ENCODE measurements at places on chromosomes 12 and 14.
A peak's percentile ranks its signal among the peaks of the same experiment; 100 is the strongest.

DNA sequence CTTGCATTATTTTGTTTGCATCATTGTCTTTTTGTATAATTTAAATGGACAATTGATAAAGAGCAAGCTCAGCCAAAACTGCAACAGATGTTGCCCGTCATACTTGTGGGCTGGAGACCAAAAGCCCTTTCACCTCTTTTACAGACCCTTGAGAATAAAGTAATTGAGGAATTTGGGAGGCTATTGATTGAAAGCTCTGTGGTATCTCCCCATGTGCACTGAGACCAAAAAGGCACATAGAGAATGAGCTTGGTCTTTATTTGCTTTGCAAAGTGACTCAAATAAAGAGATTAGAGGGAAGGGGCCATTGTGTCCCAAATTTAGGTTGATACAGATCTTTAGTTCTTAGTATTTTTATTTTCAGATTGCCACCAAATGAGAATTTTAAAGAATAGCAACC is 617.6 kb downstream of the TRHDE start:
- DNase-seq = no peak

- DNase-seq = no peak
Observed at GRCh38 chr14:53147893-53148292, 5.2 kb downstream of the DDHD1 start.

- no peak for DNase-seq
Observed at GRCh38 chr14:26995301-26995700, 397.5 kb upstream of the NOVA1 start.

DNA sequence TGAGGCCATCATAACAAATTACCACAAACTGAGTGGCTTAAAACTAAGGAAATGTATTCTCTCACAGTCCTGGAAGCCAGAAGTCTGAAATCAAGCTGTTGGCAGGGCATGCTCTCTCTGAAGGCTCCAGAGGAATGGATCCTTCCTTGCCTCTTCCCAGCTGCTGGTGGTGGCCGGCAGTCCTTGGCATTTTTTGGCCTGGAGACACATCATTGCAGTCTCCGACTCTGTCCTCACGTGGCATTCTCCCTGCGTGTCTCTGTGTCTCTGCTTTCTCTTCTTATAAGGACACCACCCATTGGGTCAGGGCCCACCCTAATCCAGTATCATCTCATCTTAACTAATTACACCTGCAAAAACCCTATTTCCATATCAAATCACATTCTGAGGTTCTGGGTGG is 206.1 kb downstream of the SLC41A2 start:
- no peak for DNase-seq

DNA sequence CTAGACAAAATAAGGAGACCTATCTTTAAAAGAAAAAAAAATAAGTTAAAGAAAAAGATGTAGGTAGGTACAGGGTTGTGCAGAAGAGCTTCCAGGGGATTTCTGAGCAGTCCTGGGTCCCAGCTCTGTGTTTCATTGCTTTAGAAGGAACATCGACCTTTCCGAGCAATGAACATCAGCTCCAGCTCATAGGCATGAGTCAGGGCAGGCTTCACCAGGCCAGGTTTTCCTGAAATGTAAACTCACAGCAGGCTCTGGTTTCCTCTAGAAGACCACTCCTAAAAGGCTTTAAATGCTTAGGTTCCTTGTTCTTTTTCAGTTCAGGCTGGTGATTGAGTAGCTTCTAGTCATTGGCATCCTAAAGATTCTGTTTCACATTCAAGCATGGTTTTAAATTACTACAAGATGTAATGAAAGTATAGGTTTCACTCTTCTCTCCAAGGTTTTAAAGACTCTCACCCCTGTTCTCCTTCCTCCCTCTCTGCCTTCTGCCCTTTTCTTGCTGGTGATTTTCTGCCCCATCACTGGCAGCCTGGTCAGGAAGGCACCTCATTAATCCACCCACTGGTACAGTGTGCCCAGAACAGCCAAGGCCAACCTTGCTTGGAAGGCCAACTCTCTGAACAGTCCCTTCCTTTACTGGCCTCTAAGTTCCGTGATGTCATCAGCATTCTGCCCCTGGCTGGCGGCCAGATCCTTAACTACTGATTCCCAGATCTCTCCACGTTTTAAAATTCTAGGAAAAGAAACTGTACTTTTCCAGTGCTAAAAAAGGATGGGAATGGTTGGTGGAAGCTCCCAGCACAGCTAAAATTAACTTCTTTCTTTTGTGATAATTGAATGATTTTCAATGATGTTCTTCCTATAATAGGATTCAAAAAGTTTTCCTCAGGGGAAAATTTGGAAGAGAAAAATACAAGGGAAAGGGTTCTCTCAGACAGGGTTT is 109.4 kb upstream of the HIF1A start:
- DNase-seq = no peak

- DNase-seq = no peak
Observed at GRCh38 chr14:52783206-52783605, 8.2 kb downstream of the GNPNAT1 start.

DNA sequence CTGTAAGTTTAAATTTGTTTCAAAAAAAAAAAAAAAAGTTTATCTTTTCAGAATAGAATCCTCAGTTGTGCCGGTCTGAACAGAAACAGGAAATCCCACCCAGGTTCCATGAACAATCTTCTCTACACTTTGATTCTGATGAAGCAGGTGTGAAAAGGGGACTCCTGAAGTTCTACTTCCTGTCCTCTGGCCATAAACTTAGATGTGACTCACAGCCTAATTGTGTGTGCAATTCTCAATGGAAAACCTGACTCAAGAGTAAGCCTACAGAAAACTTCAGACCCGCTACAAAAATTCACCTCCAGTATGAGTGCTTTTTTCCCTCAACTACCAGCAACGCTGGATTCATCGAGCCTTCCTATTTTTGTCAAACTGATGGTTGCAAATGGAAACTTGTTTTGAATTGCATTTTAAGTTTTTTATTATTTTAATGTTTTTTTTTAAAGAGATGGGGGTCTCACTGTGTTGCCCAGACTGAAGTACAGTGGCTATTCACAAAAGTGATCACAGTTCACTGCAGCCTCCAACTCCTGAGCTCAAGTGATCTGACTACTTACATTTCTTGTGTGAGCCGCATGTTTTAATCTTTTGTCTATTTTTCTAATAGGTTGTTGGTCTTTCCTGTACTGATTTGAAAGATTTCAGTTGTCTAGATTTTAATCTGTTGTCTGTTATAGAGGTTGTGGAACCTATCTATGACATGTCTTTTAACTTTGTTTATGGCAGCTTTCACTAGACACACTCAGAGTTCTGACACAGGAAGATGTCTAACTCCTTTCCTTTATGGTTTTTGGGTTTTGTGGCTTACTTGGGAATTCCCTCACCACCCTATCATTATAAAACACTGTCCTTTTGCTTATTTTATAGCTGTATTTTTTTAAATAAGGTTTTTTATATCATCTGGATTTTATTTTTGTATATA is 37.6 kb downstream of the ATG14 start:
- peak; percentile 80 for DNase-seq

GRCh38 chr12:3005736-3006135 is 46.5 kb downstream of the TEAD4 start:
- DNase-seq = no peak

DNA sequence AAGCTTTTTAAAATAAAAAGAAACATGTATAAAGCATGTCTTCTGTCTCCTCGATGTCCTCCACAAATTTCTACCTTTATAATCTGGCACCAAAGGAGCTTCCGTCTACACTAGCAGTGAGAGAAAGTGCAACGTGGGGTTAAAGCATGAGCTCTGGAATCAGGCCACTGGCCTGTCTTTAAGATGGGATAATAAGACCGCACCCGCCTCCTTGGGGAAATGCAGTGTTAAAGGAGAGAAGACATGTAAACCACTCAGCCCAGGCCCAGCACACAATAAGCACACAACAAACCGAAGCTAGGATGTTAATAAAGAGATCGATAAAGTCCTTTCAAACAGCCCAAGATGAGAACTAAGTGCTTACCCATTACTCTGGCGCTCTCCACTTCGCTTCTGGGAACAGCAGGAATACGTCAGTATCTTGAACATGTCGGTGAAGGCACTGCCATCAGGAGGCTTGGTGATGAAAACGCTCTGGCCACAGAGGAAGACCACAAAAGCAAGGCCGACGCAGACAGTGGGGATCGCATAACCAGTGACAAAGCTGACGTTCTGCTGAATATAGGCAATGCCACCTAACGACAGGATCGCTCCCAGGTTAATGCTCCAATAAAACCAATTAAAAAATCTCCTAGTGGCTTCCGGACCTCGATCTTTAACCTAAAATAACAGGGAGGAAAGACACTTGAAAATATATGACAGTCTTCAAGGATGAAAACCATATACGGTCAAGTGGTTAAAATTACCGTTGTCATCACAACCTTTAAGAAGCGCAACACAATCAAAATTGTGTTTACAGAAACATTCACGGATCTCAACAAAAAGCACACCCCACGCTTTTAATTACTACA is 9.1 kb downstream of the SLC15A4 start:
- no peak for DNase-seq

- DNase-seq = no peak
Observed at GRCh38 chr14:30921788-30922187, 47.4 kb downstream of the COCH start.

GRCh38 chr12:113477171-113477841 is 5.6 kb upstream of the LHX5 start:
- DNase-seq = no peak

GRCh38 chr12:50207424-50207823 is 40.3 kb upstream of the CERS5 start:
- no peak for DNase-seq

DNA sequence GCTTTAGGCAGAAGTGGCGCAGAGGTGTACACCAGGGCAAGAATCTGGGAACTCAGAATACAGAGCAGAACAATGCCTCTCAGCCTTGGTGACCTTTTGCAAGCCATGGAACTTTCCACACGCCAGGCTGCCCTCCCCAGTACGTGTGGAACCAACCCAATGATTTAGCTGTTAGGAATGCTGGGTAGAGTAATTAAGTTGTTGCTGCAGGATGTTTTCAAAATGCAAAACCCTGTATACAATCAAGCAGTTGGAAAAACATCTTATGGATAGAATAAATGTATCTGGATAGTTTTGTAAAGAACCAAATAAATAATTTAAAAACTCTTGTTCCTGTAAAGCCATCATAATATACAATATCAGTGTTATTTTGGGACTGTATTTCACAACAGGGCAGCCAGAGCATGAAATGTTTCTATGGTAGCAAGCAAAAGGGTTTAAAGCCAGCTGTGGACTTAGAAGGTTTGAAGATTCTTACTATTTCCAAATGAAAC is 19.4 kb downstream of the PPP1R36 start:
- DNase-seq = no peak

DNA sequence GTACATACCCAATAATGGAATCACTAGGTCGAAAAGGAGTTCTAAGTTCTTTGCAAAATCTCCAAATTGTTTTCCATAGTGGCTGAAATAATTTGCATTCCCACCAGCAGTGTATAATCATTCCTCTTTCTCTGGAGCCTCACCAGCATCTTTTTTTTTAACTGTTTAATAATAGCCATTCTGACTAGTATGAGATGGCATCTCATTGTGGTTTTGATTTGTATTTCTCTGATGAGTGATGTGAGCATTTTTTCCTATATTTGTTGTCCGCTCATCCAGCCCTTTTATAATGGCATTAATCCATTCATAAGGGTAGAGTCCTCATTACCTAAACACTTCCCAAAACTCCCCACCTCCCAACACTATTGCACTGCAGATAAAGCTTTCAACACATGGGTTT is 278.3 kb downstream of the SEC23A start:
- DNase-seq = no peak

GRCh38 chr14:81728447-81728846 is 194.8 kb upstream of the SEL1L start:
- DNase-seq = no peak

- DNase-seq = no peak
Observed at GRCh38 chr12:92796650-92797049, 93.9 kb downstream of the PLEKHG7 start.

- DNase-seq = no peak
Observed at GRCh38 chr12:111260732-111261131, 108.2 kb downstream of the PHETA1 start.

DNA sequence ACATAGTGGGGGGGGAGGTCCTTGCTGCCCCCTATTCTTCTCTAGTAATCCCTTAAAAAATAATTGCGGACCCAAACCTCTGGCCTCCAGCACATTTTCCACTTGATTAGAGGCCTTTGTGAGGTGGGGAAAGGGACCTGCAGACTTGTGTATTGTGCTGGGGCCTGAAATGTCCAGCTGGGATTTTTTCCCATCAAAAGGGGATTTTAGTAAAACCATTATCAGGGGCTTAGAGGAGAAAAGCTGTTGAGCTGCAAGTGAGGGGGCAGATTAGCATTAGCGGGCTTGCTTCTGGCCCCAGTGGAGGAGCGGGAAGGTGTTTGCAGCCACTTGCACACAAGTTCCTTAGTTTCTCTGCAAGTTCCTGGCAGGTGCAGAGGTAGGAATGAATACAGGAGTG is 13.9 kb downstream of the FBXL14 start:
- no peak for DNase-seq

GRCh38 chr12:122235741-122236140 is 9.9 kb upstream of the DIABLO start:
- DNase-seq = no peak

DNA sequence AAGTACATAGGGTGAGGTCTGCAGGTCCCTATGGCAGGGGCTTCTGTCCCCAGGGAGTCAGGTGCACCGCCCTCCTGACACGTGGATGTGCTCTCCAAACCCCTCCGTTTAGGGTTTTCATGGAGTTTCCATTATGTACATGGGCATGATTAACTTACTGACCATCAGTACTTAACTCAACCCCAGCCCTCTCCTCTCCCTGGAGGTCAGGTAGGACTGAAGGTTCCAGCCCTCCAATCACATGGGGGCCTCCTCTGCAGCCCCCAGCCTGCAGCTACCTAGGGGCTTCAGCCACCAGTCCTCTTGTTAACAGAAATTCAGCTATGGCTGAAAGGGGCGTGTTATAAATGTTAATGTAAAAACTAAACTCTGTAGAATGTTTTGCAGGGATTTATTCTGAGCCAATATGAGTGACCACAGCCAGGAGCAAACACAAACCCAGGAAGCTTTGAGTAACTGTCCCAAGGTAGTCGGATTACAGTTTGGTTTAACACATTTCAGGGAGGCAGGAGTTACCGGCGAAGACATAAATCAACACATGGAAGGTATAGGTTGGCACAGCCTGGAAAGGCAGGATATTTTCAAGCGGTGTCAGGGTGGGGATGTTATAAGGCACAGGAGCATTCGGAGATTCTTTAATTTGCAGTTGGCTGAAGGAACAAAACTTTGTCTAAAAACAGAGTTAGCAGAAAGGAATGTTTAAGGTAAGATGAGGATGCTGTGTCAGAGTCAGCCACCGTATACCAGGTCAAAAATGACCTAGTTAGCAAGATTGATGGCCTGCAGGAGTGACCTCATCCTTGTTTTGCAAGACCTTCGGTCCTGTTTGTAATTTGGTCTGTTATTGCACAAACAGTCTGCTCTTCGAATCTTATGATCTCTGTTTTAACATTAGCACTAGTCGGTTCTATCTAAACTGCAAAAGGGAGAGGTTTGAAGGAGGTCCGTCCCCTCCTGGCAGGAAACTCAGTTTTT is 75.2 kb downstream of the TNFAIP2 start:
- DNase-seq = no peak

DNA sequence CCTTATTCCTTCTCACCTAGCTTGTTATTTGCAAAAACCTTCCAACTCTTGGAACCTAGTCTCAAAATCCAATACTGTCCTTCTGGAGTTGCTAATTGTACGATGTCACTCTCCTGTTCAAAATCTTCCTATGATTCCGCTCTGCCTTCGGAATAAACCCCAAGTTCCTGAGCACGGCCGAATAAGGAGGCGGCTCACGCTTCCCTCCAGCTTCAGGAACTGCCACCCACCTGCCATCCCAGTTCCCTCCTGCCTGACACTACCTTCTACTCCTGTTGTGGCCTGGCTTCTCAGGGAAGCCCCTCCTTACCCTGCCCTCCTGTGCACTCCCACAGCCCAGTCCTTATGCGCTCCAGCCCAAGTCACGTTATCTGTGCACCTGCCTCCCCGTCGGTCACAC is 73.2 kb downstream of the SETD3 start:
- no peak for DNase-seq

Data from CD4-positive, alpha-beta T cell treated with Interleukin-17A for 1 hour (primary cell).